Stimulated activated CD8-positive, alpha-beta memory T cell treated with anti-CD3 and anti-CD28 coated beads, Interleukin-7, amount 100 ng/mL, for 24 hours (primary cell): ENCODE measurements at places on chromosomes 1 and 21.

DNA sequence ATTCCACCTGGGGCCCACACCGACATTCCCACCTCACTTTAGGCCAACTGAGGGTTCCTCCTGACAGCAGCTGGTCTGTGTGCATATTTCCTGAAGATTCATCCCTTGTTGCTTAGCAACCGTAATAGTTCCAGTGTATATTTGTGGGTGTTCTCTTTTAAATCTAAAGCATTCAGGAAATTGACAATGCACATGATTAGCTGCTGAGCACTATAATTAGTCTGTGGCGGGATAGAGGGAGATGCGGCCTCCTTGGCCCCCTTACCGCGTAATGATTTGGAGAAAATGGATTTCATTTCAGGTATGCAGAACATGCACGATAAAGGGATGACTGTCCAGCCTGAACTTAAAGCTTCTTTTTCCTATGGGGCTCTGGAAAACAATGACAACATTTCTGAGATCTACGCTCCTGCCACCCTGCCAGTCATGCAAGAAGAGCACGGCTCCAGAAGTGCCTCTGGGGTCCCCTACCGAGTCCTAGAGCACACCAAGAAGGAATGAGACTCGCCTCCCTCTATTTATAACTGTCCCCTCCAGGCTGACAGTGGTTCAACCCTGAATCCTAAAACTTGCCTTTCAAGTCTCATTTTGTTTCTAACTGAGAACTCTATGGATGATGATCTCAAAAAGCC is 33.8 kb upstream of the RCAN3 start:
- DNase-seq: no peak

DNA sequence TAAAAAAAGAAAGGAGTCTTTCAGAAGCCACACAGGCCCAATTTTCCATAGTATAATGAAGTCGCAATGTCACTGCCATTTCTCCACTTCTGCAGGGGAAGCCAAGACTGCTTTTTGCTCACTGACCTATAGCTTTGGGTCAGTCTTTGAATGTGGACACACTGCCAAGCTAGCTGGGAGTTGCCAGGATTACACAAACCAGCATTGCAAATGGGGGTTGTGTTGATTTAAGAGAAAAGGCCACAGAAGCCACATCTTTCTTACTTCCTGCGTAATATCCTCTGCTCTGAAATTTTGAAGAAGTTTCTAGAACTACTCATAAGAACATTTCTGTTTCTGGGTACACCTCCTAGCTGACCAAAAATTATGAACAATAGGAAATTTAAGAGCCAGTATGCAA is 45.8 kb upstream of the SAMSN1 start:
- DNase-seq: no peak

DNA sequence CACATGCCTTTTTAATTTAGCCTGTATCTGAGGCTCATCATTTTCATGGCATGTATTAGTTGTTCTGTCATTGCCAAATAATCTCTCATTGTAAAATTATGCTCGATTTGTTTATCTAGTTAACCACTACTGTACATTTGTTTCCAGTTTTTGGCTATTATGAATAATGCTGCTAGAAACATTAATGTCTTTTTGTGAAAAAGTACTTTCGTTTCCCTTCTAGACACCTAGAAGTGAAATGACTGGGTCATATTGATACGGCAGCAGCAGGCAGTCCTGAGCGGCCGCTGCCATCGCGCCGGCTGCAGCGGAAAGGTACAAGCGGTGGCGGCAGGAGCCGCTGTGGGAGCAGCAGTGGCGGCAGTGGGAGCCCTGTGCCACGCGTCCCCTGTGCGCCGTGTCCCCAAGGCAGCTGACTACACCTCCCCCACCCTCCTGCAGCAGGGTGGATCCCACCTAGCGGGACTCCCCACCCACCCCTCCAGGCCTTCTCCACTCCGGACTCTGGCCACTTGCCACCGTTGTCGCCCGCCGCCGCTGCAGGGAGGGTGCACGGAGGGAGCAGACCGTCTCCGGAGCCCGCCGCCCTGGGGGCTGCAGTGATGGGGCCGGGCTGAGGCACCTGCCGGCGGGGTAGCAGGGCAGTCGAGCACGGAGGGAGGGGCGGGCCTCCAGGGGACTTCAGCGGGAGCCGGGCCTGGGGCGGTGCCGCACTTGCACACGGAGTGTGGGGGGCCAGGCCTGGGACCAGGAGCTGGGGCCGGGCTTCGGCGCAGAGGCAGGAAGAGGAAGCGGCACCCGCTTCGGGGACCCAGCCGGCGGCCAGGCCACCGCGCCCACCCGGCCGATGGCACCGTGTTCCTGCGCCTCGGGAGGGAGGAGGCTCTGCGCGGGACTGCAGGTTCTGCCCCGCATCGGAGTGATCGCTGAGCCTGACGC is 66.8 kb upstream of the RGS7 start:
- no peak for DNase-seq

DNA sequence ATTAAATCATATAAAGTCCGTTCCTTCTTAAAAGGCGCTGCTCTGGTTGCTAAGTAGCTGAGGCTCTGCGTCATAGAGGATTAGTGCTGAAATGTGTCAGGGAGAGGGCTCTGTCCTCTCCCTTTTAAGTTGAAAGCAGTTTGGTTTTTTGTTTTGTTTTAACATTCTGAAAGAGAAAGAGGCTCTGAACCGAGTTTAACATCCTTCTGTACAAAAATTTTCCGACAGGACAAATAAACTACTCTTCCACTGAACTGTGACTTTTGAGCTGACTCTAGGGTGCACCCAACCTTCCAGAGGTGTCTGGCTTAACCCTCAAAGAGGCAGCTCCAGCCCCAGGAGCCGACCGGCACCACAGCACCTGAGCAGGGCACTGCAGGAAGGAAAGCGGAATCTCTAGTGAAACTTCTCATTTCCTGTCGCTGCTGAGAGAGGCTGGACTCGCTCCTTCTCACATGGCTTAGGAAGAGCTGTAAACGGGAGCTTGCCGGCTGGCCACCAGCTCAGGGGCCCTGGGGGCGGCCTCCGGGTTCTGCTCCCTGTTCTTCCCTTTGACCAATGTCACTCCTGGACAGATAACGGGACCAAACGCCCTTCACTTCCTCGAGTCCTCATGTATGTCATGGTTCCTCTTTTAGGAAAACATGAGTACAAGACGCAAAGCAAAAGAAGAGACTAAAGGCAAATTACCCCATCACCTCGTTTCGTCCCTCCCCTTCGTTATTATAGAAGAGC is 1.2 kb downstream of the VAV3 start:
- no peak for DNase-seq

GRCh38 chr1:56965916-56966697 is at the start of gene C8B:
Gene C8B, minus strand, starts transcription at chr1:56966015. Its CDS starts 67 bp downstream, at chr1:56965948.
- DNase-seq: no peak

GRCh38 chr1:83901547-83902155 is 97.3 kb downstream of the TTLL7 start:
- DNase-seq: no peak

DNA sequence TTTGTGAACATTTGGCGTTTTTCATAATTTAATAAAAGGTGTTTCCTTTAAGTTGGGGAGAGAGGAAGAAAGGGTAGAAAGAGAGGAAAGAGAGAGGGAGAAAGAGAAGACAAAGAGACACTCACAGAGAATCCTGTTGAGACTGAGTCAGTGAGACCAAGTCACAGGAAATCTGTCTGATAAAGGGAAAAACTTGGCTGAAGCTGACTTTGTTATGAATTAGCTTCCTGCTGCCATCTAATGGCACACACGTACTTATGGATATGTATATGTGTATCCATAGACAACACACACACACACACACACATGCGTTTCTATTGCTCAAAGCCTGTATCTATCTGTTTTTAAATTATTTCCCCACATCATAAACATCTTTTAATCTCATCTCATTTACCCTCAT is 42.5 kb upstream of the DISC1 start:
- DNase-seq: no peak

- DNase-seq: no peak
Observed at GRCh38 chr1:150543500-150544143, 5.6 kb upstream of the ADAMTSL4 start.

DNA sequence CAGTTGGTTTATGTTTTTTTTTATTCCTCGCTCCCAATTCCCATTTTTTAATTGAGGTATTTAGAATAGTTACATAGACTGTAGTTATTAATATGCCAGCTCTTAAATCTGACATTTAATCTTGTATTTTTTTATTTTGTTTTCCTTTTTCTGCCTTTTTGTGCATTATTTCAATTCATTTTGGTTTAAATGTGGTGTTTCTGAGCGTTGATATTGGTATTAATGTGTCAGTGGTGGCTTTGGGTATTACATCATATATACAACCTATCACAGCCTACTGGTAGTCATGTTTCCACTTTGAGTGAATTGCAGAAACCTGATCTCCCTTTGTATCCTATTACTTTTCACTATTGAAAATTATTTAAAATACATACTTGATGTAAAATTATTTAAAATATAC is 1027.3 kb downstream of the KCNT2 start:
- DNase-seq: no peak

- DNase-seq: no peak
Observed at GRCh38 chr1:173269490-173270230, 62.5 kb upstream of the TNFSF4 start.

GRCh38 chr1:113036639-113037321 is 36.2 kb upstream of the LRIG2 start:
- DNase-seq: no peak

DNA sequence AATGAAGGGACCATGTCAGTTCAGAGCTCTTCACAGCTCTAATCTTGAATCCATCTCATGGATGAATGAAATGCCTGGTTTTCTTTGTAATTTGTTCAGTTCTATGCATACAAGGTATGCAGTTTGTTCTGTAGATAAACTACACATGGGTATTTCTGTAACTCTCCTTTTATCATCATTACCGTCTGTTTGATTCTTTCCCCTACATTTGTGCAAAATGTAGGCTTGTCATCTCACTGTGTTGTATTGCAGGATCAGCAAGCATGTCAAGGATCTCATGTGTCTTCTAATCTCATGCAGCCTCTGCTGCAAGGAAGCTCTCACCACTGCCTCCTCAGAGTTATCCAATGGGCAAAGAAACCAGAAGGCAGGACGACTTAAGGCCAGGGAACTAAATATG is 79.3 kb downstream of the OLFML2B start:
- no peak for DNase-seq

- DNase-seq: no peak
Observed at GRCh38 chr1:118984722-118985639, 3.2 kb downstream of the TBX15 start.

GRCh38 chr1:245444945-245445344 is 290.2 kb downstream of the KIF26B start:
- DNase-seq: no peak

- no peak for DNase-seq
Observed at GRCh38 chr1:62367005-62367557, 47.8 kb upstream of the KANK4 start.

DNA sequence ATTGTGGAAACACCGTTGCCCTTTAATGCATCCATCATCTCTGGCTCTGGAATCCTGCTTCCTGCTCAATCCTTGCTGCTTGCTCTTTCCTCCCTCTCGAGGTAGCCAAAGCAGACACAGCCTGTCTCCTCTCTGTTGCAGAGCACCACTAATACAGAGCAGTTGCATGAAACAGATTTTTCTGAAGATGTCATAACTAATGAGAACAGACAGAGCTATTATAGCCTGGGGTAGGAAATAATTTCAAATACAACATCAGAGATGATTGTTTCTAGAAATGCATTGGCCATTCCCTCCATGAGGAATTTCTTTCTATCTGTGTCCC is 23.3 kb upstream of the ACBD6 start:
- DNase-seq: no peak

DNA sequence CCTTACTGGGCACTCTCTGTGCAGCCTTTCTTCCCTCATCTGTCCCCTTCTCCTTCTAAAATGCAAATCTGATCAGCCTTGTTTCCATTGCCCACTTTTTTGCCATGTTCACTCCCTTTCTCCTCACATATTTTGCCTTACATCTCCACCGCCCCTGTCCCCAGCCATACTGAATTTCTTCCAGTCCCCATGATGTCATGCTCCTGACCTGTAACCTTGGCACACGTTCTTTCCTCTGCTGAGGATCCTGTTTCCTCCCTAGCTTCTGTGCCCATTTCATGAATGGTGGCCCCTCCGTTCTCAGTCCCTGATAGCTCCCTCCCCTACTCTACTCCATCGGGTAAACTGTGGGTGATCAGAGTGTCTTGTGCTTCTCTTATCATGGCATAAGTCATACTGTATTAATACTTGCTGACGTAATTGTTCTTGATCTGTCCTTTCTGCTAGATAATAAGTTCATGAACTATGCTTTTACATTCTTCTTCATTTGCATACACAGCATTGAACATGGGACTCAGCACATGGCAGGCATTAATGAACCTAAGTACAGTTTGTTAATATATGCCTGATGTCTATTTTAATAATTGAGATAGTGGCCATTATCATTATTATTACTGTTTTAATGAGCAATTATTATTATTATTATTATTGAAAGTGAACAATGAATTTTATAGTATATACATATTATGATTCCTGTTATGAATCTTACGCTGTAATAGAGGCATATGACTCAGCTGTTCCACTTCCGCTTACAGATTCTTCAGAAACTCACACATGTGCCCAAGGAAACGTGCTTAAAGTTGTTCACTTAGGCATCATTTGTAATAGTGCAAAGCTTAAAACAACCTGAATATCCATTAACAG is 28.5 kb downstream of the MAP3K21 start:
- DNase-seq: no peak

DNA sequence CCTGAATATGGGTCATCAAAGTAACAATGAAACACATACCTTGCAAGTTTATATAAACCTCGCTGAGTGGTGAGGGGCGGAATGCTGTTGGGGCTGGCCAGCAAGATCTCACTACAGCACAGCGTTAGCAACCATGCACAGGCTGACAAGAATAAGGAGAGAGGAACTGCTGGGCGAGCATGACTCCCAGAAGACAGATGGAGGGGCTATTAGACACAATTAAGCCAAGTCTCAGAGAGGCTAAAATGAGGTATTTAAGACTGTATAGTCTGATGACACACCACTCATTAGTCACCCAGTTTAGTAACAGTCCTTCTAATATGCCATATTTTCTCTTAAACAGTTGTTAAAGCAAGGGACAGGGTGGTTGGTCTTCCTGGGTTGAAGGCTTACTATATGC is 340.2 kb upstream of the NR5A2 start:
- no peak for DNase-seq

- no peak for DNase-seq
Observed at GRCh38 chr21:21324297-21324696, 326.1 kb downstream of the NCAM2 start.

DNA sequence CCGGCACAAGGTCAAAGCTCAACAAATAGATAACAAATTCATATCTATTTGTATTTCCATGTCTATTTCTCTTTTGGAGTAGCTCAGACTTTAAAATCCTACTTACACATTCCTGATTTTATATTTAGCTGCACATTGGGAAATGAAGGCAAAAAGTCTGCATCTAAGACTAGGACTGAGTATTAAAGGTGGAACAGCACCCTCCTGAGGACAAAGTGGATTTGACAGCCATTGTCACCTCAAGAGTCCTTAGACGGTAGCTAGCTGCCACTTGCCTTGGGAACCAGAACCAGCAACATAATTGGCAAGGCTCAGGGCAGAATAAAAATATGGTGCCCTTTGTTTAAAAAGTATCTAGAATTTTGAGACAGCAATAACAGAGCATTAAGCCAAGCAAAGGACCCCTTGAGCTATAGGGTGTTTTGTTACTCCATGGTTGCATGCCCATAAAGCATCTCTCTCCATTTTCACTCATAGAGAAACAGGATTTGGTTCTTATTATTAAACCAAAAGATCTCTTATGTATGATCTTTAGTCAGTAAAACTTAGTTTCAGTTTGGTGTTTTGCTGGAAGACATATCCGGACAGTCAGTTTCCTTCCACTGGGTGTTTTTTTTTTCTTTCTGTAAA is 30.0 kb upstream of the SGIP1 start:
- DNase-seq: no peak

- no peak for DNase-seq
Observed at GRCh38 chr1:151825751-151826660, 5.6 kb downstream of the RORC start.
